ENCODE measurements at places on chromosomes 3 and 15.

DNA sequence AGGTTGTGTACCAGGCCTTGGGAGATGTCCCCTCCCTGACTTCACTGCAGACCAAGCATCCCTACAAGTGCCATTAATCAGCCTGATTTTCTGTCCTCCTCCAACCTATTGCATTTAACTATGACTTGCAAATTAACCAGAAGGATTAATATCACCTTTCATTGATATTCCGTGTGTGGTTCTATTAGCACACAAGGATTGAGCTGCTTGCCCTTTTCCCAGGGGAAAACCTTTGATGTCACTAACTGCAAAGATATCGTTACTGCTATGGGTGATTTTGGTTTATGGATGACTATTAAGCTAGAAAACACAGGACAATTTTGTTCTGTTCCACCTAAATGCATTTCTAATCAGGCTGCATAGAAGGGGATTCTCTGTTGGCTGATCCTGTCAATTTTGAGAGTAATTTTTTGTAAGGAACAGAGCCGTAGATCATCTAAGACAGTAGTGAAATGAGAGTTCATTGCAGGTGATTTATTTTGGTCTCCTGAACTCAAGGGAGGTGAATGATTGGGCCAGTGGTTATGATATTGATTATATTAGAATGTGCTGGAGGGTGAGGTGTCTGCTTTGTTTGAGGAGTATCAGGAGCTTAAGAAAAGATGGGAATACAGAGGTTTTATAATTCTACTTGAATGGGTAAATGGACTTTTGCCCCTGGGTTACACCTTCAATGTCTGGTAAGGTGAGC, 177.5 kb upstream of the SNTN start:
- no peak for DNase-seq

- peak; percentile 73 for DNase-seq
Observed at GRCh38 chr3:12288182-12289129, at the start of gene PPARG. Gene PPARG, plus strand, starts transcription at chr3:12289070. Its CDS starts 90,642 bp downstream, at chr3:12379712.

DNA sequence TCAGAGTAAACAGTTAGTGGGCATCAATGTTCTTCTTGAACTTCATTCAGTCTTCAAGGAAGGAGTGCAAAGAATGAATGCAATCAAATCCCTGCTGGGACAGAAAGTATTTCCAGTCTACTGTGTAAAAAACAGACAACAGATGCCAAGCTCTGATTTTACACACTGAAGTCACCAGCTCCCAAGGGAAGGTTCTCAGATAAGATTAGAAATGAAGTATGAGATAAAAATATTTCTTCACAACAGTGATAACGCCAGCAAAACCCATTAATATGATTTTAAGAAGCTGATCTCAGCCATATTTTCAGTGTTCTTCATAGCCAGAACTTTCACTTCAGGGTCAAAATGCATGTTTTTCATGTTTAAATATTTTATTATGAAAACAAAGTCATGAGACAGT, 265.6 kb downstream of the CTNNB1 start:
- DNase-seq = no peak

- peak; percentile 30 for DNase-seq
Observed at GRCh38 chr3:150227839-150228238, 180.3 kb upstream of the TSC22D2 start.

GRCh38 chr3:155443815-155444214, 150.3 kb upstream of the STRIT1 start:
- no peak for DNase-seq

DNA sequence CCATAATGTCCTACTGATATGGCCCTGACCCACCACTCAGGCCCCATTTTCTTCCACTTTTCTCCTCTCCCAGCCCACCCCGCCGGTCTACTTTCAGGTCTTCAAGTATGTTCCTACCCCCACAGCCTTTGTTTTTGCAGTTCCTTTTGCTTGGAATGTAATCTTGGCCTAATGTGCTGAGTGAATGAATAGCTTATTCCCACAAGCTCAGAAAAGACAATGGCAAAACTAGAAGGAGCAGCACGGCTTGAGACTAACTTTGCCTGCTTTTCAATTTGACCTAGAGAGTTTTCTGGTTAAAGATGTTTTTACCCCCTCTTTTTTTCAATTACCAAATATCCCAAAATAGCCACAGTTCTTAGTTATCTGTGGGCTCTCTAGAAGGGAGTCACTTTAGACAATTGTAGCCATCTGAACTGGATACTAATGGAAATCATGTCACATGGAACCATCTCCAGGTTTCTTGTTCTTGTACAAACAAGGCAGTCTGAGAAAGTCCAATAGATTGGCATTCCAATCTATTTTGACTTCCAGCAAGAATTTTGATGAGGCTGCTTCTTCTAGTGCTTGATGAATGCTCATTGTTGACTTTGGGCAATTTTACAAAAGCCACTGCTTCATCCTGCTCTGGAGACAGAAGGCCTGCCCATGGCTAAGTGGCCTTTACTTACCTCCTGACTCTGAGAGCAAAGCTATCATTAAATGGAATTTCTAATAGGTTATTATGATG, 16.3 kb upstream of the LMCD1 start:
- DNase-seq = no peak

- no peak for DNase-seq
Observed at GRCh38 chr15:71334873-71335272, 219.6 kb downstream of the THSD4 start.

DNA sequence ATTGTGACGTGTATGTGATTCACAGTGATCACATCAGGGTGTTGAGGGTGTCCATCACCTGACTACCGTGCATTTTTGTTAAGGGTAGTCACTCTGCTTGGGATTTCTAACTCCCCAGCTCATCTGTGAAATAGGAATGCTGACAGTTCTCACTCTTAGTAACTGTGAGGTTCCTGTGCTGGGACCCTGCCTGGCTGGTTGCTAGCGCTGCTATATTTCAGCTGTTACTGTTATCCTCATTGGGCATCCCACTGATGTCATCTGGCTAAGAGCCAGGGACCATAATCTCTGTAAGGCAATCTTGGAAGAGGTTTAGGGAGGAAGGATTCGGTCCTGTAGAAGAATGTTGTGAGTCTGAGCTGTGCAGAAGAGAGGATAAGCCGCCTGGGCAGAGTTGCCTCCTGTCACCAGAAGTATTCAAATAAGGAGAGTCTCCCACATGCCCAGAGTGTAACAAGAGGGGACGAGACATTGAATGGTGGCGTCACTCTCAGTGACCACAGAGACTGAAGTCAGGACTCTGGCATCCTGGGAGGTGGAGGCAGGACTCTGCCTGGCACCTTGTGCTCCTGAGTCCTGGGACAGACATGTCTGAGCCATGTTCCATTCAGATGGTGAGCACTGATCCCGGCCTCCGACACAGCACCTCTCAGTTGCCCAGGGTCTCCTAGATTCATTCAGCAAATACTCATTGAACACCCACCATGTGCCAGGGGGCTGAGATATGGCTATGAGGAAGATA, 52.2 kb downstream of the FBLN2 start:
- DNase-seq = peak; percentile 40

DNA sequence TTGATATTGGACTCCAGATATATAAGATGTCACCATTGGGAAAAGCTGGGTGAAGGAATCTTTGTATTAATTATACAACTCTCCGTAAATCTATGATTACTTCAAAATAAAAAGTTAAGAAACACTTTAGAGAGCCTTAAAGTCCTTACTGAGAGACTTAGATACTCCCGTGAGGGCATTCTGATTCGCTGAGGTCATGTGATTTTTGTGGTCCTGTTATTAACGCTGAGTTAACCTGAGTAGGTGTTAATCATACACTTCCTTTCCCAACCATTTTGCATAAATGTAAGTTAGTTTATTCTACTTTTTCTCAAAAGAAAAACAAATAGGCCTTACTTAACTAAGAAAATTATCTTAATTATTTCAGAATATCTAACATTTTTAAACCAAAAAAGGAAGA, 67.1 kb upstream of the LMOD3 start:
- no peak for DNase-seq

GRCh38 chr3:164479406-164479805, 598.9 kb downstream of the SI start:
- no peak for DNase-seq

DNA sequence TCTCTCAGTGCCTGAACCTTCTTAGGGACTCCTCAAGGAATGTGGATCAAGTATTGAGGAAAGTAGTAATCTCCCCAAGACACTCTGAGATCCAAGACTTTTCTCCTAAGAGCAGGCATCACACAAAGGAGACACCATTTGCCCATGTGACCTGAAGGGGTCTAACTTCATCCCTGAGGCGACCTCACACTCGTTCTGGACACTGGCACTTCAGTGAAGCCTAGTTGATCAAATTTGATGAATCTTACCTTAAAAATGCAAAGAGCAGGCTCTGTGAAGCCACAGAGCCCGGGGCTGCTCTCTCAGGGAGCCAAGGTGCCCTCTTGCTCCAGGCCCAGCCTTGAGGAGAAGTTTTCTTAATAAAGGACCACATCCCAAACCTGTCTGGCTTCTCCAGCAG, 64.3 kb downstream of the SCN11A start:
- no peak for DNase-seq

DNA sequence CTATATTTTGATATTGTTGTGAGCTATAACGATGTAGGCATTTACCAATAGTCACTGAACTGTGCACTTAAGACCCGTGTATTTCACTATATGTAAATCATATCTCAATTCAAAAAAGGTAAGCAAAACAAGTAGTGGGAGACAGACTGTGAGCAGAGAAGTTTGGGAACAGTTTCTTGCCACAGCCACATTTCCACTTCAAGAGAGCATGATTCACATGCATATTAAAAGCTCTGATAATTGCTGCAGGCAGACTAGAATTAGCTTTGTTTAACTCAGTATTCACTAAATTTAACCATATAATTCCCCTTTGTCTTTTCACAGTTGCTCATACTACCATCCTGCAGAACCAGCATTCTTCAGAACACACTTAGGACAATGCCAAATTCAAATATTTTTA, 168.4 kb upstream of the ZNF385D start:
- no peak for DNase-seq

DNA sequence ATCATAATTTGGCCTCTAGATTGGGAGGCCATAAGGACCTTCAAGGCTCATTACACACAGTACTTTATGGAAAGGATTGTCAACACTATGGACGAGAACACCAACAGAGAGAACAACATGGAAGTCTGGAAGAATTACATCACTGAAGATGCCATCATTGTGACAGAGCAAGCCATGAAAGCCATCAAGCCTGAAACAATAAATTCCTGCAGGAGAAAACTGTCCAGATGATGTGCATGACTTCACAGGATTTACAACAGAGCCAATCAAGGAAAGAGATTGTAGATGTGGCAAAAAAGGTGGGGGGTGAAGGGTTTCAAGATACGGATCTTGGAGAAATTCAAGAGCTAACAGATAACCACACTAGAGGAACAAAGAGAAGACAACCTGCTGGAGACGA, 15.9 kb downstream of the IL17RB start:
- DNase-seq = no peak

GRCh38 chr3:42014921-42015533, 53.1 kb upstream of the ULK4 start:
- DNase-seq = peak; percentile 36

DNA sequence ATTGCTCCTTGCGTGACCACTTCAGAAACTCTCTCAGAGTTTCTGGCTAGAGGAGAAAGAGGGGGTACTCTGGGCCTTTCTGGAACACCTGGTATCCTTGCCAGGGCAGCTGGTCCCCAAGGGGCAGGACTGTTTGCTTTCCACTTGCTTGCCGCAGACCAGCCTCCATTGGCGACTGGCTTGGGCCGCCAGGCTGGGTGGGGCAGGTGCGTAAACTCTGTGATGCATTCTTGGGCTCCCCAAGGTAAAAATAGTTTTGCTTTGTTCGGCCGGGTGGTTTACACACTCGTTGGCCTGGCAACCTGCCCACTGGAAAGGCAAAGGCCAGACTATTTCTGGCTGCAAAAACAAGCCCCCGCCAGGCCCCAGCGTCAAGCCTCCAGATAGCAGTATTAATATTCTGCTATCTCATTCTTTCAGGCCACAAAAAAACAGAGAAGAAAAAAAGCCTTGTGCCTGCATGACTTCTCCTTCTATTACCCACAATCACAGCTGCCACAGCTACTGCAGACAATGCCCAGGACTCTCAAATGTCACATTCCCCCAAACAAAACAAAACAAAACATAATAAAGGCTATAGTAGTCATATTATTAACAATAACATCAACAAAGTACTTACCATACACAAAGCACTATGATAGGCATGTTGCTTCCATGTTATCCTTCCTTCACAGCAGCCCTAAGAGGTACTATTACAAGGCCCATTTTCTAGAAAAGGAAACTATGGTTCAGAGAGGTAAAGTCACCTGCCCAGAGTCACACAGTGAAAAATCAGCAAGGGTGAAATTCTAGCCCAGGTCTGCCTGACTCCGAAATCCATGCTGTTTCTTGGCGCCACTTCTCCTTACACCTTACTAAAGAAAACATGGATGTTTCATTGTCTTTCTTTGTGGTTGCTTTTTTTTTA, 14.0 kb upstream of the SSUH2 start:
- DNase-seq = peak; percentile 67

GRCh38 chr15:80974914-80975313, 14.7 kb downstream of the MESD start:
- no peak for DNase-seq

DNA sequence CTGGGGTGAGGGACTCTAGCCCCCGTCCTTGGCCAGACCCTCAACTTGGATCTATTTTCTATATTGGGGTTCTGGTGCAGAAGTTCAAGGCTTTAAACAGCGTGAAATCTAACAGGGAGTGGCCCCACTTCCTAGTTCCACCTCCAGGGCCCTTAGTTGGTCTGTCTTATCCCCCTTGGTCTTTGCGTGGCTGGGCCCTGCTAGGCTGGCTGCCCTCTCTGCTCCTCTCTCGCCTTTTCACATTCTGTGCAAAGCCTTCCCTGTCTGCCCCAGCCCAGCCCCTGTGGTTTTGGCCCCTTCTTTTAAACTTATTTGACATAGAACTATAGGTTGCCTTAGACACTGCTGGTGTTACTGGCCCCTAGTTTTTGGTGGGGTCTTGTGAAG, 5.6 kb downstream of the PPCDC start:
- DNase-seq = no peak

DNA sequence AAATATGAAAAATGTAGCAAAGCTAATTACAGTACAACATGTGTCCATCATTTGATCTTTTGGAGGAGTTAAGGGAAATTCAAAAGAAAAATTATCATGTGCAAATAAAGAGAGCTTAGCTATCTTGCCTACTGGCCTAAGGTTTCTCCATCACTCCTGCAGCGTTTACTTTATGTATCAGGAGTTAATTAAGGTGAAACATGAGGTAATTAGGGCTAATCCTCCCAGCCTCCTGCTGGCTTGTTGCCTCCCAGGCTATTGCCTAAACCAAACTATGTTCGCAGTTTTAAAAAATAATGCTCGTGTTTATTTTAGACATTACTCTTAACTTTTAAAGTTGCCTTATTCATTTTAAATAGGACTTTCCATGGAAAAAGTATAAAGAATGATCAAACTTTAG, 367.5 kb downstream of the ROBO2 start:
- no peak for DNase-seq

DNA sequence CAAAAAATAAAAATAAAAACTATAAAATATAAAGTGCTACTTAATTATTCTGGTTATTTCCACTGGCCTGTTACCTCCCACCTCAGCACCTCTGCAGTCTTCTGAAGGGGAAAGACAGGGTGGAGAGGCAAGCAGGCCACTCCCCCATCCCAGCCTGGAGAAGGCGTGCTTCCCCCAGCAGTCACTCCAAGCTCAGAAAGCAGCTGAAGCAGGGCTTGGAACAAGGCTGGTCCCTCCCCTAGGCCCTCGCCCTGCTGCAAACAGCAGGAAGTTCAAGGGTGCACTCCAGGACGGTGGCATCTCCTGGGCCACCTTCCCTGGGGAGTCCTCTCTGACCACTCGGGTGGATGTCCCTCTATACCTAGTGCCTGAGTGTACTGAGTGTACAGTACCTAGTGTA, 21.4 kb downstream of the CACNA2D2 start:
- DNase-seq = no peak
